ENCODE measurements at places on chromosomes 12 and 14.

DNA sequence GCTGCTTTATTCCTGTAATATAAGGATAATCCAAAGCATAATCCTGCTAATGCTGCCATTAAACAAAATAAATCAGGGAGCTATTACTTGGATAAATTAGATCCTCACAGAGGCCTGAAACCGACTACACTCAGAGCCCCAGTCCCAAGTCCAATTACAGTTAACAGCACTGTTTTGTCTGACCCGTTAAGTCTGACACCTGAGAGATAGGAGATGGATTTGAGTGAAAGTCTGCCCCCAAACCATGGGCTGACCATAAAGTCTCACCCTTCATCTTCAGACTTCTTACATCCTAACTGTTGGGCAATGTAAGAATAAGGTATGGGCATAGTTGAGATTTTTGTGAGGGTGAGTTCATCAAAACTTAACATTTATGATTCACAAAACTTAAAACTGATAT, 181.7 kb downstream of the PLCZ1 start:
- DNase-seq, result no peak

GRCh38 chr12:110780448-110780847, 37.8 kb upstream of the PPP1CC start:
- no peak for DNase-seq

- DNase-seq, result no peak
These were observed 109.8 kb upstream of the BCAT1 start for GRCh38 chr12:25058658-25059058.

GRCh38 chr12:1318327-1319031, 275.9 kb downstream of the FBXL14 start:
- DNase-seq, result peak; percentile 35

GRCh38 chr12:34208331-34209258, 186.3 kb downstream of the ALG10 start:
- no peak for DNase-seq

- no peak for DNase-seq
These were observed 45.8 kb upstream of the ATP23 start for GRCh38 chr12:57895389-57896114.

- DNase-seq, result no peak
These were observed 40.9 kb upstream of the GSG1 start for GRCh38 chr12:13144266-13144828.

- no peak for DNase-seq
These were observed 14.0 kb upstream of the TBX3 start for GRCh38 chr12:114697741-114698565.

- no peak for DNase-seq
These were observed 4.0 kb downstream of the AP1G2 start for GRCh38 chr14:23563473-23564180.

- no peak for DNase-seq
These were observed 2.6 kb downstream of the MSI1 start for GRCh38 chr12:120366341-120366705.

- DNase-seq, result no peak
These were observed 1.1 kb downstream of the MIS18BP1 start for GRCh38 chr14:45251912-45252311.

GRCh38 chr12:15956010-15956409, 44.9 kb downstream of the DERA start:
- DNase-seq, result no peak

GRCh38 chr14:57060276-57060955, 208.3 kb downstream of the EXOC5 start:
- DNase-seq, result no peak

- DNase-seq, result no peak
These were observed 4.4 kb downstream of the ZFP36L1 start for GRCh38 chr14:68788275-68788995.

DNA sequence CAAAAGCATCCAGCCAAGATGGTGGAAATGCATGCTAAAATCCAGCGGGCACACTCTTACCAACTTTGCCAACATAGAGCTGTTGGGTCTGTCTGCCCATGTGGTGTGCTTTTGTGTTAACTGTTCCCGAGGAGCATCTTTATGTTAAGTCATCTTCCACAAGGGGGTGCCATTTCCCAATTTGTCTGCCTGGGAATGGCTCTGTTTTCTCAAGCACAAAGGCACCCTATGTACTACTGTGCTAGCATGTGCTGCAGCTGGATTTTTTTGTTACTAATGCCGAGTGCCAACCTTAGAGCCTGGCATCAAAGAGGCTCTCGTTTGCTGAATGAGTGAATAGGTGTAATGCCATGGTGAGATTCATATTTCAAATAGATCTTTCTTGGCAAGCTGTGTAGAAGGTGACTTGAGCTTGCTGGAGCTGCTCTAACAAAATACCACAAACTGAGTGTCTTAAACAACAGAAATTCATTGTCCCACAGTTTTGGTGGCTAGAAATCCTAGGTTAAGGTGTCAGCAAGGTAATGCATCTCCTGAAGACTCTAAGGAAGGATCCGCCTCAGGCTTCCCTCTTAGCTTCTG, 74.3 kb downstream of the TRHDE start:
- peak; percentile 55 for DNase-seq

GRCh38 chr12:122064780-122065588, 13.6 kb upstream of the MLXIP start:
- DNase-seq, result peak; percentile 37

- DNase-seq, result no peak
These were observed 309.8 kb upstream of the TMEM132C start for GRCh38 chr12:127957001-127957660.

DNA sequence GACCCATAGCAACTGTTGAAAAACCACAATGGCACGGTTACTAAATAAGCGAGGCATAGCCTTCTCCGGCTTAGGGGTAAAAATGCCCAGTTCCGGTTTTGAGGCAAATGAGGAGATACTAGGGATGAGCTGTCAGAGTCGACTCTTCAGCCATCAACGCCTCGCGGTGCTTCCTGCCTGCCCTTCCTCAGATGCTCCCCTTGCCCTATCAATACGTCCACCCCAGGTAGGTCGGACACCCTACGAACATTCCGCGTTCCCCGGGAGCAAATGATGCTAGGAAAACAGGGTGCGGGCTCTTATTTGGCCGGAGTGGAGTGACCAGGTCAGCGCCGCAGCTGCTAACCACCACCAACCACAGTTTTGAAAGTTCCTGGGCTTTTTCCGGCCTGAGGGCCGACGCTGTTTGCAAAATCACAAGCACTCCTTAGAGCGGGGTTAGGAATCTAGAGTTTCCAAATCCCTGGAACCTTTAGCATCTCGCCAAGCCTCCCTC, 1.2 kb downstream of the SRSF9 start:
- DNase-seq, result no peak

GRCh38 chr12:53518381-53518780, 11.1 kb upstream of the NPFF start:
- DNase-seq, result no peak

- no peak for DNase-seq
These were observed 40.2 kb downstream of the DACT1 start for GRCh38 chr14:58677996-58678395.

GRCh38 chr12:25146686-25147085, 48.3 kb downstream of the DNAI7 start:
- no peak for DNase-seq

All from HEK293T (cell line).